ENCODE measurements at places on chromosomes 7 and 10.

DNA sequence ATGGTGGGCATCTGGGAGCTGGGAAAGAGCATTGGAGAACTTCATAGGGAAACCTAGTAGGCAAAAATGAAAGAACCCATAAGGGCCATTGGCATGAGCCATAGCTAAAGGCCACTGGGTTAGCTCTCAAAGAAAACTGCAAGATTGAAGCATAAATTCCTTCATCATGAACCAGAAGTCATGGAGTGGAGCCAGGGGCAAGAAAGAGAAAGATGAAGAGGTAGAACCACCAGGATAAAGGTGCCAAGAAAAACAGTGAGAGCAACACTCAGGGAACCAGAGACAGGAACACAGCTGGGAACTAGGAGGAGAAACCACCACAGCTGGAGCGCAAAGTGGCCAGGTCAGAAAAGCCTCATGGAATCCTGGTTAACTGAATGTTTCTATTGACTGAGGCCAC, 11.5 kb upstream of the SGMS1 start:
- DNase-seq: no peak

DNA sequence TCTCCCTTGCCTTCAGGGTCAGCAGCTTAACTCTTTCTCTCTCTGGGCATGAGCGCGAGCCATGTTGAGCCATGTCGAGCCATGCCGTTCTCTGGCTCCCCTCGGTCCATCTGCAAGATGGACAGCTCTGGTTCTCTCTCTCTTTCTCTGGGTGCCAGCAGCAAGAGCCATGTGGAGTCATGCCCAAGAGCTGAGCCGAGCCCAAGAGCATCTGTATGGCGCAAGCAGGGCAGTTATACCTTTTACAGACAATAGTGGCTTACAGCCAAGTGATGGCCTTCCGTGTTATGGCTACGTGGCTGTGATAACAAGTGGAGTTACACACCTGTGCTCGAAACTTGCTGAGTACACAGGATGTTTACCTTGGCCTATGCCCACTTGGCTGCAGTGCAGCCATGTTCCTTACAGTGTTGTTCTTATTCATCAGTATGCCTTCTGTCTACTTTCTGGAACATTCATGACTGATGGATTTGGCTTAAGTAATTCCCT, 327.7 kb downstream of the GLRX3 start:
- no peak for DNase-seq

- DNase-seq: no peak
These were observed 53.2 kb downstream of the NPY start for GRCh38 chr7:24337180-24337579.

DNA sequence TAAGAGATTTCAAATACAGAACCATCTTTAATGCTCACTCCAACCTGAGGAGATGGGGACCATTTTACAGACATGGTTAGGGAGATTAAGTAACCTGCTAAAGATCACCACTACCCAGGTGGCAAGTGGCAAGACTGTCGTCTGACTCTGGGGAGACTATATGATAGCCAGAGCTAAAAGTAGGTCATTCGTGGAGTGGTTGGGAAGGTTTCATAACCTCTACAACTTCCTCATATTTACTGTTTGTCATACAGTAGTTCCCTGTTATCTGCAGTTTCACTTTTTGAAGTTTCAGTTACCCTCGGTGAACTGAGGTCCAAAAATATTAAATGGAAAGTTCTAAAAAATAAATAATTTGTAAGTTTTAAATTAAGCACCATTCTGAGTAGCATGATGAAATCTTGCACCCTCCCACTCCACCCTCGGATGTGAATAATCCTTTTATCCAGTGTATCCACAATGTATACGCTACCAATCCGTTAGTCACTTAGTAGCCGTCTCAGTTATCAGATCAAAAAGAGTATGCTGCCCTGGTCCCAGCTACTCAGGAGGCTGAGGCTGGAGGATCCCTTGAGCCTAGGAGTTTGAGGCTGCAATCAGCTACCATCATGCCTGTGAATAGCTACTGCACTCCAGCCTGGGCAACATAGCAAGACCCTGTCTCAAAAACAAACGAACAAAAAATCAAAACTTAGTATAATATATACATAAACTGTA, 14.9 kb upstream of the LGI1 start:
- DNase-seq: no peak

DNA sequence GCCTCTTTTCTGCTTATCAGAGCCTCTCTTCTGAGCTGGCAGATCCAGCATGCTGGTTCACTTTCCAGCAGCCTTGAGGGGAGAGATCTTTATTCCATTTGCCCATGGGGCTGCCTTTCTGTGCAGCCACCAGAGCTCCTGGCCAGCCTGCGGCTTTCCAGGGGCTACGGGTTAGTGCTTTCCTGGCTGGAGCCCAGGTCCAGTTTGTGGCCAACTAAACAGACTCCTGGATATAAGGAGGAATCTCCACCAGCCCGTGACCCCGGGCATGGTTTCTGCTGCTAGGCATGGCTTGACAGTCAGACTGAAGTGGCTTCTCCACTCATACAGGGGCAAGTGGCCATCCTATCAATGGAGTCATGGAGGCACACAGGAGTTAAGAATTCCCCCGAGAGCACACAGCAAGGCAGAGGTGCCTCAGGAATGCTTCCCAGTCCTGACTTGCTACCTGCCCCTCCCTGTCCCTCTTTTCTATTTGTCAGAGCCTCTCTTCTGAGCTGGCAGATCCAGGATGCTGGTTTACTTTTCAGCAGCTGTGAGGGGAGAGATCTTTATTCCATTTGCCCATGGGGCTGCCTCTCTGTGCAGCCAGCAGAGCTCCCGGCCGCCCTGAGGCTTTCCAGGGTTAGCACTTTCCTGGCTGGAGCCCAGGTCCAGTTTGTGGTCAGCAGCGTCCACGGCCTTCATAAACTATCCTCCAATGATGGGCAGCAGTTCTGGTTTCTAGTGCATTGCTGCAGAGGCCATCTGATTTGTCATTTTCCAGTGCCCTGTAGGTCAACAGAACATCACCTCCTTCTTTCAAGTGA, 35.9 kb downstream of the TSPAN15 start:
- DNase-seq: no peak
